CD8-positive, alpha-beta memory T cell (primary cell): ENCODE measurements at places on chromosomes 7 and 10.

DNA sequence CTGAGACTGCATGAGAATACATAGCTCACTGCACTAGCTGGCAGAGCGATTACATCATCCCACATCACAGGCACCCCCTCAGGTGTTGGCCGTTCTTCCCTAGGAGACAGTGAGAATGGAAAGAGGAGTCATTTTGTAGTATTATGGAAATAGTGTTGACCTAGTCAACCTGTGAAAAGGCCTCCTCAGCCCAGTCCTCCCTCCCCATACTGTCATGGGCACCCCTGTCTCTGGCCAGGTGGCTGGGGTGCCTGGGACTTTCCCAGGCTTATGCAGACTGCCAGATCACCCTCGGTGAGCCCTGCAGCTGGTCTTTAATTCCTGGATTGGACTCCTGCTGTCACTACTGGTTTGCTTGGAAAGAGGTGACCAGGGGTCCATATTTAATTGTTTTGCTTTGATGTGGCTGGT lies 4.0 kb downstream of the INPP5A start:
- no peak for DNase-seq

DNA sequence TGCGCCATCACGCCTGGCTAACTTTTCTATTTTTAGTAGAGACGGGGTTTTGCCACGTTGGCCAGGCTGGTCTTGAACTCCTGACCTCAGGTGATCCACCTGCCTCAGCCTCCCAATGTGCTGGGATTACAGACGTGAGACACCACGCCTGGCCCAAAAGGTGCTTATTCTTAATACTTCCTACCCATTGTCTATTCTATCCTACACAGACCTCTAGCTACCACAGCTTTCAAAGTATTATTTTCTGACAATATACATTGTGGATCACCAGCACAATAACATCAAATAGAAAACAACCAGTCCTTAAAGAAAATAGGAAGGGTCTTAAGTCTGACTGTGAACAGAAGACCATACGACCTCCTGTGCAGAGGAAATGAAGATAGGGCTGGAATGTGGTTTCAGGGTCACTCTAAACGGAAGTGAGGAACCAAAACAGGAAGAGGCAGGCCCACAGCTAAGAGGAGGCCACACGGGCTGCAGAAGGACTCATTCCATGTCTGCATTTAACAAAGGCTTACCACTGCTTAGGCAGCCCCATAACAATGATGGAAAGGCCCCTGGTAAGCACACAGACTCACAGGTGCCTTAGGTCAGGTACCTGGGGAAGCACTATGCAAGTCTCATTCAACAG lies 115.2 kb downstream of the ZFAND4 start:
- DNase-seq: no peak

- DNase-seq: no peak
These were observed 136.9 kb upstream of the GPR26 start for GRCh38 chr10:123529146-123529760.

DNA sequence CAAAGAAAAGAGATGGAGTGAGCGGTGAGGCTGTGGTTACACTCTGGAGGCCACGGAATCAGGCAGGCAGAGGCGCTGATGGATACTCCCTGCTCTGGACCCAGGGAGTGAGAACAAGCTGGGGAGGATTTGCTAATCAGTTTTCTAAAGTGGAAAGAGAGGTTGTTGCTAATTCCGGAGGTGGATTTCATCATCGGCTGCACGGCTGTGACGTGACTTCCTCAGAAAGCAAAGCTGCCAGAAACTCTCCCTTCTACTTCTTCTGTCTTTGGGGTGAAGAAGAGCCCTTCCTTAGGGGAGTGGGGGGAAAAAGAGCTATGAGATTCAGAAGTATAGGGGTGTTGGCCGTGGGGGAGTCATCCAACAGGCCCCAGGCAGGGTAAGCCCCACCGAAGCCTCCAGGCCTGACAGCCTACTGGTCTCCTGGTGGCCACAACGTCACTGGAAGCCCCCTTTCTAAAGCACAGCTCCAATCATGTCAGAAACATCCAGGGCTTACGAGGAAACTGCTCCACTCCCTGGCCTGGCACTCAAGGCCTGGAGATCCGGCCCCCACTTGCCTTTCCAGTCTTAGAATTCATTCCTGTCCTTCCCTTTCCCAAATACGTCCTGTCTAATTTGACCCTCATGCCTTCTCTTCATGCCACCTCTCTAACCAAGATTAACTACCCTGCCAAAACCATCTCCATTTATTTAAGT lies 114.5 kb downstream of the HIP1 start:
- no peak for DNase-seq

DNA sequence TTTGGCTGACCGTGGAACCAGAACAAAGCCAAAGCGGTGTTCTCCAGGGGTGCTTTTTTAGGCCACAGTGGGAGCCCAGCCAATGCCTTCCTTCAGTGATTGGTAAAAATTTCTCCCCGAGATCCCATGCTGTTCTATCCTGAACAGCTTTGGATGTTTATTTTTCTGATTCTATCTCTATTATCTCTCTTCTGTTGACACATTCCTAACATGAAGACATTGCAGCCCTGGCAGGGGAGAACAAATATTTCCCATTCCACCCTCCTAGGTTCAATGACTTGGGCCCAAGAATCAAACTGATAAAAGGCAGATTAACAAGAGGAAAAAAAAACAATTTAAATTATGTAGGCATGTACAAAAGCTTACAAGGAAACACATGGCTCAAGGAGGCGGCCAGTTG lies 162.7 kb downstream of the PFKFB3 start:
- no peak for DNase-seq

DNA sequence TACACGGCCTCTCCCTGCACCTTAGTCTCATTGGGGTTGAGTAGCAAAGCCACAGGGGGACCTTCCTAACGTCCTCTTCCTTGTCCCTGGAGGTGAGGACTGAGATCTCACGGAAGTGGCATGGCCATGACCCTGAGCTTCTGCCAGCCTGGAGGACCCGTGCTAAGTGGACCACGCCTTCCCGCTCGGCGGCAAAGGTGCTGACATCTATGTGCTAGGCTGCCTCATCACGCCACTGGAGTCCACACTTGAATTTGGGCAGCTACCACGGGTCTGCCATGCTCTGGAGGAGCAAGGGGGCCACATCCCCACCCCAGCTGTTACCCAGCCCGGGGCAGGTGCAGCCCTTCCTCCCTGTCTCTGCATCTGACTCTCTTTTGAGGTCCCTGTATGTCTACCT lies 15.3 kb downstream of the GHRHR start:
- no peak for DNase-seq

- DNase-seq: no peak
These were observed 864 bp downstream of the CDCA7L start for GRCh38 chr7:21944616-21945453.

GRCh38 chr10:123357421-123357930 lies 203.3 kb downstream of the BUB3 start:
- DNase-seq: no peak

DNA sequence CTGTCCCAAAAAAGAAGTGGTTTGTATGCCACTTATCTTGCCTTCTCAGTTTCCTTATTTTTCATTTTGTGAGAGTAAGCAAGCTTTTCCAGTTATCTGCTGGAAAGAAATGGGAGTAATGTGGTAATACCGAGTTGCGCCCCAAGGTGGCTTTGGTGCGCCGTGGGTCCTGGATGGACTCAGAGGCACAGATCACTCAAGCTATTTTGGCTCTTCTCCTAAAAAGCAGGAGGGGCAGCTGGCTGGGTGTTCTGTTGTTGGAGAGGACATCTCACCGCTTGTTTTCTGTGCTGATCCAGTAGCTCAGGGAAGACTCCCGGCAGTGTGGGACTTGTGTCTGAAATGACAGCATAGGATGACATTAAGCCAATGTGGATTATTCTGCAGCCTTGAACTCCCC lies 16.4 kb downstream of the PRKRIP1 start:
- DNase-seq: no peak

DNA sequence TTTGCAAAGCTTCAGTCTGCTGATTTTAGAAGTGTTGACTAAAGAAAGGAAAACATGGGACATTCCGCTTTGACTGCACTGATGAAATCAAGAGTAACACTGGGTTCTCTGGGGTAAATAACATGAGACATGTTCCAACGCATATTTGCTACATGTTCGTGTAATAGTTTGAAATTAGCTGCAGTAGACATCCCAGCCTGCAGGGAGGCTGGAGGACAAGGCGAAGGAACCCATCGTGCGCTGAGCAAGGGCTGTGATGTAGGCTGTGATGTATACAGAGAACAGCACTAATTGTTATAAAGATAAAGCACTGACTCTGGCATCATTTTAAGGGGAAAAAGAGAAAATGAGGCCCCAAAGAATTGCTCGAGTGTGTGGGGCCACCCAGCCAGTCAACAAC lies 40.3 kb downstream of the SFMBT2 start:
- DNase-seq: no peak

- no peak for DNase-seq
These were observed 36.6 kb upstream of the LRRC18 start for GRCh38 chr10:48976196-48976595.

- no peak for DNase-seq
These were observed 245.9 kb downstream of the KCNMA1 start for GRCh38 chr10:77391605-77392235.

DNA sequence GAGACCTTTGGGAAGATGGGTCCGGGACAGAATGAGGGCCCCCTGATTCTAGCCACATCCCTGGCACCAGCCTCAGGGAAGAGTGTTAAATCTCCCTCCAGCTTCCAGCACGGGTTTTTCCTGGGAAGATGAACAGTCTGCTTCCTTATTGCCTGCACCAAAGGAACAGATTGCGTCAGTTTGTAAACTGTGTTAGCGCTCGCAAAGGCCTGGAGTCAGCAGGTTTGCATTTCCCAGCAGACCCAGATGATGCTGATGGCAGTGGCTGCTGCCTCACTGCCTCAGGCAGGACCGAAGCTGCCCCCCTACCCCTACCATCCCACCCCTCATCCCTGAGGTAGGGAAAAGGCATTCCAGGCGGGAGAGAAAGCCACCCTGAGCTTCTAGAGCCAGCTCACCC lies 34.6 kb upstream of the LRRC4 start:
- DNase-seq: no peak

GRCh38 chr10:43644252-43644651 lies 4.4 kb downstream of the ZNF32 start:
- no peak for DNase-seq

- DNase-seq: no peak
These were observed 182.9 kb downstream of the HTR7 start for GRCh38 chr10:90674928-90675327.

GRCh38 chr7:134315679-134316538 lies 821 bp downstream of the SLC35B4 start:
- DNase-seq: no peak

DNA sequence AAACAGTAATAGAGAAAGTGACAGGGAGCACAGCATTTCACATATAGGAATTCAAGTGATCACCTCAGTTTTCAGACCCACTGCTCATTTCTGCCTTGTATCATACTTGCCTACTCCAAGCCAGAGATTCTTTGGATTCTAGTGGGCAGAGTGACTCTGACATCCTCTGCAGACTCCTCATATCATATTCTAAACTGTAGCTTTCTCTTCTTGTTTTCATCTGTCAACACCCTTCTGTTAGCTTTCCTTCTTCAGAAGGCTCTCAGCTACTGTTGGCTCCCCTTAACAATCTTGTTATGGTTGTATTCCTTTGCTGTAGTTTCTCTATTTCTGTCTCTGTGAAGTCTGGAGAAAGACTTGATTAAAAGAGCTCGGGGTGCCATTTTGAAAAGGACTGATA lies 120.5 kb downstream of the CTNNA3 start:
- no peak for DNase-seq

- DNase-seq: no peak
These were observed 113.2 kb downstream of the KMT2E start for GRCh38 chr7:105127179-105127578.

DNA sequence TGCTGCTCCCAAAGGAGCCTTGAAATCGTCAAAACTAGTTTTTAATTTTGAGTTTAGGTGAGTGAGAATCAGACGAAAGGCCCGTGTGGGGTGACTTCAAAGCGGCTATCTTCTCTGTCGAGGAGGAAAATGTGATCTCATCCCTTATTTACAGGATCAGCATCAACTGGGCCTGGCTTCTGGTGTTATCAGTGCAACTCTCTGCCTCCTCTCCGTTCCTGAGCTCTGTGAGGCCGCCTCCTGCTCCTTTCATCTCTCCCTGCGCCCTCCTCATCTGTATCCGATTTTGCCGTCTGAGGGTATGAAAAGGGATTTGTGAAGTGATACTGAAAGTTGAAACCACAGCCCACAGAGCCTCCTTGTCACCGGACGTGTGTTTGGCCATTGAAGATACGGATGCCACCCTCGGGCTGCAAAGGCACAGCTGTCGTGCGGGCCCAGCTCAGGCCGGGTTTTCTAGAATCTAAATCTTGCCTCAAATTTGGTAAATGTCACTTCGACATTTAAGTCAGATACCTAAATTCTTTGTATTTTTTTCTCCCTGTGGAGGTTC lies 408.7 kb upstream of the ADARB2 start:
- DNase-seq: no peak

DNA sequence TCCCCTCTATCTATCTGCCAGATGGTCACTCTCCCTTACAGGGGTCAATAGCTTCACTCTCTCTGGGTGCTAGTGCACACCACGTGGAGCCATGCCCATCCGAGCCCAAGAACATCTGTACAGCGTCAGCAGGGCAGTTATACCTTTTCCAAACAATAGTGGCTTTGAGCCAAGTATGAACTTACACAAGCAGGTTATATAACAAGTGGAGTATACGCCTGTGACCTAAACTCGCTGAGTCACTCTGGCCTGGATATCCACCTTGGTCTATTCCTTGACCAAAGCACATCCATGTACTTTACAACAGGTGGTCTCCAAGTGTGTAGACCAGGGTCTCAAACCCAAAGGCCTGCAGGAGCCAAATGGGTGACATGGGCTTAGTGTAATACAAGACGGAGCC lies 20.3 kb downstream of the PLAC9 start:
- no peak for DNase-seq

- no peak for DNase-seq
These were observed 272.7 kb downstream of the RPS24 start for GRCh38 chr10:78306358-78306757.

GRCh38 chr7:49630513-49630912 lies 142.9 kb upstream of the VWC2 start:
- no peak for DNase-seq

DNA sequence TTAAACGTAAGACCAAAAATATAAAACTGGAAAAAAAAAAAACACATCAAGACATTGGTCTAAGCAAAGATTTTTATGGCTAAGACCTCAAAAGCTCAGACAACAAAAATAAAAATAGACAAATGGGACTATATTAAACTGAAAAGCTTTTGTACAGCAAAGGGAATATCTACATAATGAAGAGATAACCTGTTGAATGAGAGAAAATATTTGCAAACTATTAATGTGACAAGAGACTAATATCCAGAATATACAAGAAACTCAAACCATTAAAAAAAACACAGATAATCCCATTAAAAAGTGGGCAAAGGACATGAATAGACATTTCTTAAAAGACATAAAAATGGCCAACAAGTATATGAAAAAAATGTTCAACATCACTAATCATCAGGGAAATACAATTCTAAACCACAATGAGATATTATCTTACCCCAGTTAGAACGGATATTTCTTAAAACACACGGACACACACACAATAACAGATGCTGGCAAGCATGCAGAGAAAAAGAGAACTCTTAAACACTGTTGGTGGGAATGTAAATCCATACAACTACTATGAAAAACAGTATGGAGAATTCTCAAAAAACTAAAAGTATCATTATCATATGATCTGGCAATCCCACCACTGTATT lies 28.8 kb downstream of the CNOT4 start:
- DNase-seq: no peak
